Activated T-cell treated with anti-CD3 and anti-CD28 coated beads, Interleukin-2, amount 50 U/mL, for 48 hours (primary cell): ENCODE measurements at places on chromosomes 2 and 18.

- DNase-seq = no peak
These were observed 42.3 kb downstream of the FAM124B start for GRCh38 chr2:224359569-224359968.

DNA sequence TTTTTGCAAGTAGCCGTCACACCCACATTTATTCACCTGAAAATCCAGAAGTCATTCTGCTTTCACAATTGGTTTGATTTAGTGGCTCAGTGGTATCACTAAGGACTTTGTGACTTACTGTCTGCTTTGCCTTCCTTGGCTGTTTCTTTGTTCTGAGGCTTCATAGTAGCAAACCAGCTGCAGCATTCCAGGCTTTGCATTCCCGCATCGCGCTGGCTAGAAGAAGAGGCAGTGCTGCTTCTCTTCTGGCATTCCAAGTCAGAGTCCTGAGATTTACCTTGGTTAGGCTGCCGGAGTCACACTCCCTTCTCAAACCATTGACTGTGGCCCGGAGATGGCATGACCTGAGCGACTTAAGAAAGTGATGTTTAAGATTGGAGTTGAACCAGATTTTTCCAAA is 35.1 kb downstream of the MYO1B start:
- no peak for DNase-seq

DNA sequence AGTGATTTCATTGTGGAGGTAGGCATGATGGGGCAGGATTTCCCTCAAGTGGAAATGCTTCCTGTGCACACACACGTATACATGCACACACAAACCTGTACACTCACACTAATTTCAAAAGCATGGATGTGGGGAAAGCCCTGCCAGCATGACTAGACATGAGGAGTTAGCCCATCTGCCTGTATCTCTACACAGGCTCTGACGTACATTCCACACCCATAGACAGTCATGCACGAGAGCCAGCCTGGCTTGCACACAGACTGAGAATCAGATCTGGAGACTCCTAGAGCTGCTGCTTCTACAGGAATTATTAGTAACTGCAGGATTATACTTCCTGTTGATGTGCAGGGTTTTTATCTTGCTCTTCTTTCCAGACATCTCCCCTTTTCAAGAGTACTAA is 27.3 kb upstream of the NFU1 start:
- no peak for DNase-seq

- DNase-seq = no peak
These were observed 54.3 kb downstream of the RAB10 start for GRCh38 chr2:26088038-26088643.

DNA sequence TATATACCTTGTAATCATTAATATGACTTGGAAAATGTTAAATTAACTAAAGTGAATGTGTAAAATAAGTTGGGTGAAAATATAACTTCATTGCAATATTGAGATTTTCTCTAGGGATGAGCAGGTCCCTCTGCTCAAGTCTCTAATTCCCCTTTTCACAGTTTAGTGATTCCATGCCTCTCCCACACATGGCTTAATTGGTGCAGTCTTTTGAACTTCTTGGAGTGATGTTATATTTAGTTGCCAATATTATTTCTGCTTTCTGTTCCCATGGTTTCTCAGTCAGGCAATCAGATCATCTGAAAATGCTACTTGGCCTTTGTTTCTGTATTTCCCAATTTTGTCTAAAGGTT is 233.7 kb upstream of the SPOPL start:
- no peak for DNase-seq

DNA sequence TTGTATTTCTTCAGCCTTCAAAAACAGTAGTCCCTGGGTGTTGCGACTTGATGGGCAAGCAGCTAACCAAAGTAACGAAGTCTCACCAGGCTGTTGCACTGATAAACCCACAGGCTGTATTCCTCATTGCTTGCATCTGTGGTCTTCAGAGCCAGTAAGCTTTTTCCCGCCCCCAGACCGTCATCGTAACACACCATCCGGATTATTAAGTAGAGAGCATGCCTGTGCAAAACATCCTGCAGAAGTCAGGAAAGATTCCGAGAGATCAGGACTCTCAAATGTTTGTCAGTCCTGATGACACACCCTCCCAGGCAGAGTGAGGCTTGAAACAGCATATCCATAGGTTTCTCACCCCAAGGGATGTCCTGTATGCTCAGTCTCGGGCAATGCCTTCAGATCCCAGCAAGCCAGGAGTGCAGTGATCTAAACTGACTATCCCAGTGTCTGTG is 15.9 kb downstream of the ITGB1BP1 start:
- DNase-seq = no peak

DNA sequence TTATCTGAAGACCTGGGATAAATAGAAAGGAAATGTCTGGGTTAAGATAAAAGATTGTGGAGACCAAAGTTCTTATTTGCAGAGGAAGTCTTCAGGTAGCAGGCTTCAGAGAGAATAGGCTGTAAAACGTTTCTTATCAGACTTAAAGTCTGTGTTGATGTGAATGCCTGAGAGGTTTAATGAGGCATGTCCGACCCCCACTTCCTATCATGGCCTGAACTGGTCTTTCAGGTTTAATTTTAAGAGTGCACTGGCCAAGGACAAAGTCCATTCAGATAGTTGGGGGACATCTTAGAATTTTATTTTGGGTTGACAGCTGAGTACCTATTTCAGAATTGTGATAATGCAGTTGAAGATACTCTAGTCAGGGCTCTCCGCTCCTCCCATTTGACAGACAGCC is 92.1 kb downstream of the ATL2 start:
- DNase-seq = no peak

DNA sequence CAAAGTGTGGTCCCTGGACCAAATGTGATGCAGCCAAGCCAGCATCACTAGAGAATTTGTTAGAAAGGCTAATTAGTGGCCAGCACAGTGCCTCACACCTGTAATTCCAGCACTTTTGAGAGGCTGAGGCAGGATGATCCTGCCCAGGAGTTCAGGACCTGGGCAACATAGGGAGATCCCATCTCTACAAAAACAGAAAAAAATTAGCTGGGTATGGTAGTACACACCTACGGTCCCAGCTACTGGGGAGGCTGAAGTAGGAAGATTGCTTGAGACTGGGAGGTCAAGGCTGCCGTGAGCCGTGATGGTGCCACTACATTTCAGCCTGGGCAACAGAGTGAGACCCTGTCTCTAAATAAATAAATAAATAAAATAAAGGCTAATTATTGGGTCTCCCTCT is 69.9 kb upstream of the FZD5 start:
- DNase-seq = no peak

GRCh38 chr18:68532328-68532885 is 182.5 kb downstream of the TMX3 start:
- DNase-seq = no peak

- no peak for DNase-seq
These were observed 112.7 kb downstream of the XRCC5 start for GRCh38 chr2:216221811-216222210.

GRCh38 chr2:239326831-239327535 is 73.8 kb downstream of the HDAC4 start:
- DNase-seq = peak; percentile 78
